Islet precursor cell (in vitro differentiated cells): ENCODE measurements at places on chromosomes 7 and 10.

GRCh38 chr7:66157060-66157459, 42.4 kb downstream of the CRCP start:
- DNase-seq = no peak

- no peak for DNase-seq
Observed at GRCh38 chr10:117334926-117335325, 40.3 kb downstream of the PDZD8 start.

DNA sequence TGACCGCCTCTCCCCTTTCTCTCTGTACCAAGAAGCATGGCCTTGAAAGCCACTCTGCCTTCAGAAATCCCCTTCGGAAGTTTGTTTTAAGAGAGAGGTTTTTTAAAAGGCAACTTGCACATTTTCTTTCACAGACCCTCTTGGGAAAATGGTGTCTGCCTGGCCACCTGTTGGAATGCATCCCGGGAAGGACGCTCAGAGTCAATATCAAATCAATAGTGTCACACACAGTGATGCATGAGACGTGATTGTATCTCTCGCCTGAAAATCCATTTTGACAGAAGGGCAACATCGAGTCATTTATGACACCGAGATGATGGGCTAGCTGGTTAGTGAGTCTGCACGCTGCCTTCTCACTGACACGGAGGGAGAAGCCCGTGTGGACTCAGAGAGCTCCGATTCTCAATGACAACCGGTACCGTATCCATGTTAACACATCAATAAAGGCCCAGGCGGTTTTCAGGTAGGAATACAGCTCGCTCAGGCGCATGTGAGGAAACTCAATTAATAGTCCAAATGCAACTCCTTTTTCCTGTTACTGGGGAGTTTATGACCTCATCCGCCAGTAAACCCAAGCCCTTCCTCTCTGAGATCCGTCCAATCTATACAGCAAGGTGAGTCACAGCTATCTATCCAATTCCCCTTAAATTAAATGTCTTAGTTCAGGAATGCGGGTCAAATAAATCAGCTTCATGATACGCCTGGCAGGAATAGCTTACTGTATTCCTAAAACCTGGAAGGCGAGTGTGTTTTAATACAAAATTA, 621.5 kb upstream of the MKI67 start:
- no peak for DNase-seq

DNA sequence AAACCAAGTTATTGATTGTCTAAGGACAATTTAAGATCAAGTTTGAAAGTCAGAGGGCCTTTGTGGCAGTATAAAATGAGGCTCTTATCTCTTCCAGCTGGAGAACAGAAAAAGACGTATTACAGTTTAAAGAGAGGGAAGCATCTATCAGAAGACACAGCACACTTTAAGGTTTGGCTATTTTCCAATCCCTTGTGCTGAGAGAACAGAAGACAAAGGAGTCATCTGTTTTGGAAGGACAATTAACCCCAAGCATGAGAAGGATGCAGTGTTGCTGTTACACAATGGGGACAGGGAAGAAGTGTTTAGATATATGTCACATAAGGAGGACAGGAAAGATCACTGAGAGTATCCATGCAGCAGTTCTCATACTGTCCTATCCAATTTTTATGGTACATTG, 1224.2 kb upstream of the SORCS1 start:
- DNase-seq = no peak

GRCh38 chr10:11682851-11683250, 59.3 kb upstream of the ECHDC3 start:
- no peak for DNase-seq

DNA sequence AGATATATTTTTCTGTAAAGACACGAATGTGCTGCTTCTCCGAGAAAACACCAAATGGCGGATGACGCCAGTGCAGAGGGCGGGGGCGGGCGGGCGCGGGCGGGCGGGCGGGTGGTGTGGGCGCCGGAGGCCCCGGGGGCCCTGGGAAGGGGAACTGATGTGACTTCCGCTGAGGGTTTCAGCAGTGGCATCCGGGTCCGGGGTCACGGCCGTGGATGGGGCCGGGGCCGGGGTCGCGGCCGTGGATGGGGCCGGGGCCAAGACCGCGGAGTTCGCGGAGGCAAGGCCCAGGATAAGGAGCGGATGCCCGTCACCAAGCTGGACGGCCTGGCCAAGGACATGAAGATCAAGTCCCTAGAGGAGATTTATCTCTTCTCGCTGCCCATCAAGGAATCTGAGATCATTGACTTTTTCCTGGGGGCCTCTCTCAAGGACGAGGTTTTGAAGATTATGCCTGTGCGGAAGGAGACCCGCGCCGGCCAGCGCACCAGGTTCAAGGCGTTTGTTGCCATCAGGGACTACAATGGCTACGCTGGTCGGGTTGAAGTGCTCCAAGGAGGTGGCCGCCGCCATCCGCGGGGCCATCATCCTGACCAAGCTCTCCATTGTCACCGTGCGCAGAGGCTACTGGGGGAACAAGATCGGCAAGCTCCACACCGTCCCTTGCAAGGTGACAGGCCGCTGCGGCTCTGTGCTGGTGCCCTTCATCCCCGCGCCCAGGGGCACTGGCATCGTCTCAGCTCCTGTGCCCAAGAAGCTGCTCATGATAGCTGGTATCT, 20.3 kb upstream of the IGF2BP3 start:
- no peak for DNase-seq

DNA sequence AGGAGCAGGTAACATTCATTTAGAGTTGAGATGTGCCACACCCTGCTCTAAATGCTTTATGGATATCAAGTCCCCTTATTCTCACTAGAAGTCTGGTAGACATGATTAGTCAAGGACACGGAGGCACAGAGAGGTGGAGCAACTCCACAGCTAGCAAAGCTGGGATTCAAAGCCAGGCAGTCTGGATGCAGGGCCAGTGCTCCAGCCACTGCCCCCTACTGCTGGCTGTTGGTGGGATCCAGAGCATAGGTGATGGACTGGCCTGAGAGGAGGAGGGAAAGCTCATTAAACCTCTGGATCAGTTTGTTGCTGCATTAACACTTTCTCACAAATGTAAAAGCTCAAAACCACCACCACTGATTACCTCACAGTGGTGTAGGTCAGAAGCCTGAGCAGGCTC, 22.6 kb upstream of the KBTBD2 start:
- DNase-seq = no peak

DNA sequence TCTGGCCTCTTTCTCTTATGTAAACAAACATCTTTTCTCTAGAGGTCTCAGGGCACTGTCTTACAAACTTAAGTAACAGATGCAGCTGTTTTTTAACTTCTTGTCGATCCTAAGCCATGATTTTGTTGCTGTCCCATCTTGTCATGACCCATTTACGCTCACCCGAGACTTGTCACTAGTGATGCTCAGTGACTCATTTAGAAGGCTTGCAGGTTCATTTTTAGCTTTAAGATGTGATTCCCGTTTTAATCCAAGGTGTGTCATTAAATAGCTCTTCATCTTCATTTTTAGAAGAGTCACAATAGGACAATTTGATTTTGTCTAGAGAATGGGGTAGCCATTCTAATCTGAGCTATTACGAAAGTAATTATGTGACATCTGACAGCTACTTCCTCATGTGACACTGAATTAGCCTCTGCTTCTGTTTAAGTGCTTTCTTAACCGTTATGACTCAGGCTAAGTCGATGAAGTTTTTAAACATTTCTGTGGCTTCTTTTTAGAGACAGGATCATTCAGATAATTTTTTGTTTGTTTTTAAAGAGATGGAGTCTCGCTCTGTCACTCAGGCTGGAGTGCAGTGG, 42.7 kb downstream of the SPDYE5 start:
- no peak for DNase-seq

GRCh38 chr7:7324698-7325097, 142.4 kb downstream of the C1GALT1 start:
- no peak for DNase-seq

DNA sequence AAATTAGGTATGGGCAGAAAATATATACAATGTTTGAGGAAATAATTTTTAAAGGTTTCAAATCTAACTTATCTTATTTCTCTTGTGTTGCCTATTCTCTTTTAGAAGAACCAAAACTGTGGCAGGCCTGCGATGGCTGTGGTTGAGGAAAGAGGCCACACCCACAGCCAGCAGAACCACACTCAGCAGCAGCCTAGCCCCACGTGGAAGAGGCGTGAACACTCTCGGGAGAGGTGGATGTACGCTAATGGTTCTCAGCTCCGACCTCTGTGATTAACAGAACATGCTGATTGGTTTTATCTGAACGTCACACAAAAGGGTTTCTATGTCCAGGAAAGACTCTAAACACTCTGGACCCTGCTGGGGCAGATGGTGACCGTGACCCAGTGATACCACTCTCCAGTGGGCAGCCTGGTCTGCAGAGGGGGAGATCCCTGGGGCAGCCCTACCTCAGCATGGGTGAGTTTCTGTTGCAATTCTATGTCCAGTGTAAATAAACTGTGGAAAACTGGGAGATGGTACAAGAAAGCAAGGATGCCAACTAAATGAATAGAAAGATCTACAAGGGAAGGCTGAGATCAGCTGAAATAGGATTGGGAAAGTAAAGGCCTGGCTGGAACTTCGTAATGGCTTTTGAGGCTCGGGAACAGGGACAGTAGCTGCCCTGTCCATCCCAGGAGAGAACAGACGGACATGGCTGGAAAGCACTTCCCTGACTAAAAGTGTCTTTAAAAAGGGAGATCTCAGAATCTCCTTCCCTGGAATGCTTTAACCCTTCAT, 26.6 kb downstream of the DIP2C start:
- DNase-seq = peak; percentile 23

- no peak for DNase-seq
Observed at GRCh38 chr7:90617442-90617841, 21.3 kb downstream of the CDK14 start.

- DNase-seq = peak; percentile 29
Observed at GRCh38 chr7:2162959-2163358, 69.8 kb downstream of the MAD1L1 start.

DNA sequence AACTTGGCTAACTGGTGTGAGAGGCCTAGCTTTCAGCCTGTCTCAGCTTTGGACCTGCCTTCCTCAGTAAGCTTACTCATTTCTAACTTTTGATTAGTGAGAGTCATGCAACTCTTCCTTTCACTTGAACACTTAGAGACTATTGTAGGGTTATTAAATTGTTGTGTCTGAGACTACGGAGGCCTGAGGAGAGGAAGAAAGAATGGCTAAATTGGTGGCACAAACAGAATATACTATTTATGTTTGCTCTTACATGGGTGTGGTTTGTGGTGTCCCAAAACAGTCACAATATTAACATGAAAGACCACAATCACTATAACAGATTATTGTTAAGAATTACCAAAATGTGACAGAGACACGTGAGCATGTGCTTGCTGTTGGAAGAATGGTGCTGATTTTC, 82.1 kb downstream of the TRIM24 start:
- DNase-seq = no peak

DNA sequence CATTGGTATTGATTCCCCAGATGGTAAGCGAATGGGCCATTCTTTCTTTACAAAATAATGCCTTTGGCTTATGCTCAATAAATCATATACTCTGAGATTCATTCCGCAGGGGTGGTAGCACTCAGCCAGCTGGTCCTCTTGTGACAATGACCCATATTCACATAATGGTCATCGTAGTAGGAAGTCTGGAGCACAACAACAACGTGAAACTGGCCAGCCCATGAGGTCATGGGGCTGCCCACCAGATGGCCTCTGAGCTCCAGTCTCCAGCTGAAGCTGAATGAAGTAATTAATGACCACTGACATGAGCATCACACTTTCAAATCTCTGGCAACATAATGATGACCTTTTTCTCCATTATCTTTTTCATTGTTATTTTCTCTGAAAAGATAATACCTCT, 42.3 kb upstream of the SORCS1 start:
- no peak for DNase-seq

DNA sequence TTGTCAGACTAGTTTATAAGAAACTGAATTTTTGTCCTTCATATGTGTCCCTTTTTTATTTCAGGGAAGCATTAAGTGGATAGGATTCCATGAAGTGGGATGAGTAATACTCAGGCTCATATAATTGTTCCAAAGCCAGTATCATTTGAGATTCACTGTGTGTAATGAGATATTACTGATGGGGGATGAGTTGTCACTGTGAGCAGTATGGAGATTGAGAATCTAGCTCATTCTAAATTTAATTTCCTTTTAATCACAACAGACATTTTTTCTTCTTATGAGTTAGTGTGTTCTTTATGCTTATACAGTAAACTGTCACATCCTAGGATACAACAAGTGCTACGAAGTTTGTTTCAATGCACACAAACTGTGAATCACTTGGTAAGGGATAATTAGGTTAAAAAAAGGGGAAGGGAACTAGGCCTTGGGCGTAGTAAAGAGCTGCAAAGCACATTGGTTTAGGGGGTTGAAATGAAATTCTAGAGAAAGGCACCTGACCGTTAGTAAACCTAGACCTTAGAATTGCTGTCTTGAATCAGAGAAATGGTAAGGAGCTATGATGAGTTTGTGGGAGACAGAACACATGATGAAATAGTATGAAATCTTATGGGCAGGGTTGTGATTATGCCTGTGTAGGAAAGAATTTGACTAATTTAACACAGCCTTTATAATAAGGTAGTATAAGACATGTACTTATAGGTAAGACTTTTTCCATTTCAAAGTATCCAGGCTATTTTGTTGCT, 153.4 kb downstream of the MLLT10 start:
- DNase-seq = no peak

DNA sequence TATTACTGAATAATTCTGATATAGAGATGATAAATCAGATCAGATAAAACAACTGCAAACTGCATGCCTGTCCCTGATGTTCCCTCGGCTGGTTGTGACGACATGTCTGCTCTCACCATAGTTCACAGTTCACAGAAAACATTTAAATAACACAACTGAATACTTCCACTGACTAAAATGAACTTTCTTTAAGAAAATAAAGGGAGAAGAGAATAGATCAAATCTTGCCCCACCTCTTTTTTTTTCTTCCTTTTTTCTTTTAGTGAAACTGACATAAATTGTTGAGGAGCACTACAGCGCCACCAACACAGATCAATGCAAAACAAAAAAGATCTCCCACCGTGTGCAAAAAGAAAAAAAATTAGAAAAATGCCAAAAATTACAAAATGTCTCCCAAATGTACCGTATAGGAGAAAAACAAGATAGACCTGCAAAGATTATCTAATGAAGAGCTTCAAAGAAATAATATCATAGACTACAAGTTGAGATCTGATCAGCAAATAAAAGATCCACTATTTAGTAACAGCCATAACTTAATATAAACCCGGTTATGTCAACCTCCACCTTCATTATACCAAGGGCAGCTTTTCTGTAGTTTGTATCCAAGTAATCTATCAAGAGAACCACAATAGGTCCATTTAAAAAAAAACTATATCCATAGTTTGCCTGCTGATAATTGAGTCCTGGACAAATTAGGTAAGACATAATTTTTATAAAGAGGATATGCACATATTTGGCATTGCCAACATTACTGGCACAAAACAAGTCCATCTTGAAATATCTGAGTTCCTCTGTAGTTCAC, 30.7 kb upstream of the EPC1 start:
- DNase-seq = no peak

DNA sequence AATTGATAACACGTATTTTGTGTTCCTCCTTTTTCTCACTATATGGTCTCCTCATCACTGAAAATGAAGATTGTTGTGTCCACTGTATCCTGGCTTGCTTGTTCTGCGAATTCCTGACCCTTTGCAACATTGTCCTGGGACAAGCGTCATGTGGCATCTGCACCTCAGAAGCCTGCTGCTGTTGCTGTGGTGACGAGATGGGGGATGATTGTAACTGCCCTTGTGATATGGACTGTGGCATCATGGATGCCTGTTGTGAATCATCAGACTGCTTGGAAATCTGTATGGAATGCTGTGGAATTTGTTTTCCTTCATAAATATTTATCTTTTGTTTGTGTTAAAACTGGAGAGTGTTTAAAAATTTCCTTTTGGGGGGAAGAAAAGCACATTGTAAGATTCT, 93.7 kb downstream of the MDFIC start:
- DNase-seq = peak; percentile 62

- no peak for DNase-seq
Observed at GRCh38 chr7:128877756-128878120, 15.1 kb downstream of the ATP6V1F start.

- DNase-seq = no peak
Observed at GRCh38 chr10:60443346-60443745, 53.7 kb upstream of the ANK3 start.
